ENCODE measurements at places on chromosomes 5 and 9.

- no peak for DNase-seq
Observed at GRCh38 chr9:137550231-137550621, at the start of gene PNPLA7. Gene PNPLA7, minus strand, starts transcription at chr9:137550402. Its CDS starts 205 bp downstream, at chr9:137550197.

GRCh38 chr9:120916991-120917880 lies 9.4 kb downstream of the TRAF1 start:
- DNase-seq: no peak

- no peak for DNase-seq
Observed at GRCh38 chr5:132471151-132471907, 19.2 kb downstream of the IRF1 start.

- no peak for DNase-seq
Observed at GRCh38 chr5:12586406-12586805, 682.2 kb upstream of the CTNND2 start.

GRCh38 chr5:151181818-151182523 lies 24.4 kb upstream of the ANXA6 start:
- no peak for DNase-seq

DNA sequence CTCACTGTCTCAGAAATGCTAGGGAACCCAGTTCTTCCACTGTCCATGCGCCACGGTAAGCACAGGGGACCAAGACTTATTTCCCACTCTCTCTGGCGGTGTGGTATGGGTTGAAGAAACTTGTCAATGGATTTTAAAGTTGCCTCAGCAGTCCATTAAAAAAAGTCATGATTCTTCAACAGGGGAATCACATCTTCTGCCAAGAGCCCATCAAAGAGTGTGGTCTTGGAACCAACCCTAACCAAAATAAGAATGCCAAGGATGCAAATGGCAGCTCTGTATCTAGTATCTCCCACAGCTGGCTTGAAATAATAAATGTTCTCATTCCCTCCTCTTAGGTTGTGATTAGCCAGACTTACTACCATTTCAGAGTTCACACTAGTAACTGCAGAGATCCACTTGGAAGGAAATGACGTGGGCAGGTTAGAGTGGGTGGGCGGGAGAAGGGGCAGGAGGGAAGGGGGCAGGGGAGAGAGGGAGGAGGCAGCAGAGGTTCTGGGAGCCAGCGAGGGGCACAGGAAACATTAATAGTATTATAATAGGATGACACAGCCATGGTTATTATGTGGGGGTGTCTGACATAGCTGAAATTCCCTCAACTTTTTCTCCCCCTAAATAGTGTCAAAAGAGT lies 17.6 kb downstream of the PTCH1 start:
- no peak for DNase-seq

DNA sequence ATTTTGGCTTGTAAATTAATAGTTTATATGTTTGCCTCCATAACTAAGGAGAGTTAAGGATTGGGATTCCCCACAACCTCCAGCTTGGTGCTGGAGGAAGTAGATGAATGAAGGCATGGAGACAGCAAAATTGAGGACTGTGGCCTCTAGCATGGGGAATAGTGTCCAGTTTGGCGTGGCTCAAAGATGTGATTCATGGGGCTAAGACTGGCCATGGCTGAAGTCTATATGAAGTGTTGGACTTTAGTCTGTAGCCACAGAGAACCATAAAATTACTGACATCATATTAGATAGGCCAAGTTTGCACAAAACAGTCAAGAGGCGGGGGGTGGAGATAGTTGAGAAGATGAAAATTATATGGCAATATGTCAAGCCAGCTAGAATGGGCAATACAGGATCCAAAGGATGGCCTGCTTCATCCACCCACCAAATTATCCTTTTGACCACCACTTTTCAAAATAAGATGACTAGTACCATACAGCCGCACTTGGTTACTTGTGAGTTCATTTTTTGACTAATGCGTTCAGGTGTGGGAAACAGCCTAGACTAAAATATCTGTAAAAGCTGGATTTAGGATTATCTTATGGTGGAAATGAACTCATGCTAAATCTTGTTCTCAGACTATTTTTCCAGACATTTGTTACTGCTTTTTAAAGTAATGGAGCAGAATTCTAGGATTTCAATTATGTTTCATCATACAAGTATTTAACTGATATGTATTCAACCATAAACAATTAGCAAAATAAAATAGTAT lies 40.2 kb downstream of the ZNF474 start:
- no peak for DNase-seq

DNA sequence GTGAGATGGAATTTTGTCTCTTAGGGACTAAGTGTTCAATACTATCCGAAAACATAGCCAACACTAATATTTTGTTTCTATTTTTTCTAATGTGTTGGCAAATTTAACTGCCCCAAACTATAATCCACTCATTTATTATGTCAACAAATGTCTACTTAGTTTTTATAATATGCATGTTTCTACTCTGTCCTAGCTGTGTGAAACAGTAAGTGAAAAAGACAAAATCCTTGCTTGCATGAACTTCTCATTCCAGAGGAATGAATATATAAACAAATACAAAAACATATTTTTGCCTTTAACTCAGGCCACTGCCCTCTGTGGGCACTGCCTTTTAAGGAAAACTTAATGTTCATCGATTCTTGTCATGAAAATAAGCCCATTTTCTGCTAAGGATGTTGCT lies 1275.4 kb upstream of the CDH18 start:
- DNase-seq: no peak

DNA sequence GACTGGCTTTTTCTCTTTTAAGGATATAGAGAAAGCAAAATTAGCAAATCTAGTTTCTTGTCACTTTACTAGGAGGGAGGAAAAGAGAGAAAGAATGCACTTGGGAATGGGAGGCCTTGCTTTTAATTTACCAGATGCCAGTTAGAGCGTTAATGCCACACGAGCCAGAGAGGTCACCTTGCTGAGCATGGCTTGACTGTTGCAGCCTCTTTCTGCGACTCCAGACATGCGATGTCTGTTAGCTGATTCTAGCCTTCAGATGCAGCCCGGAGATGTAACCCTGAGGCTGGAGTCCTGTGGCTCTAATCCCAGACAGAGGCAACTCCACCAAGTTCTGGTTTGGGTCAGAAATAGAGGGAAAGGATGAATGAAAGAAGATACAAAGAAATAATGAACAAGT lies 152.5 kb downstream of the TRIO start:
- DNase-seq: no peak

DNA sequence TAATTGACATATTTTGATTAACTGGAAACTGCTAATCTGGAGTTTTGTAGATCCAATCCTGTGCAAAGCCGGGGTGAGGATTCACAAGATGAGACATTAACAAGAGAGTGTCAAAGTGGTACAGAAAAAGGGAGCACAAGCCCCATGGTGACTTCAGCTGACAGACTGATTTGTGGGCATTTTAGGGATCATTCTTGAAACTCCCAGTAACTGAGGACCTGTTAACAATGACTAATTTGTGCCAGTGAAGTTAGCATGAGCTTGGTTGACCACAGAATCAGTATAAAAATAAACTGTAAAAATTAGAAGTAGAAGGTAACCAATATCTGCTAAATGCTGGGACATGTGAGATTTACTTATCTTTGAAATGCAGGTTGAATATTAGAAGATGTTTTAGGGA lies 1578.3 kb downstream of the EFNA5 start:
- DNase-seq: no peak

DNA sequence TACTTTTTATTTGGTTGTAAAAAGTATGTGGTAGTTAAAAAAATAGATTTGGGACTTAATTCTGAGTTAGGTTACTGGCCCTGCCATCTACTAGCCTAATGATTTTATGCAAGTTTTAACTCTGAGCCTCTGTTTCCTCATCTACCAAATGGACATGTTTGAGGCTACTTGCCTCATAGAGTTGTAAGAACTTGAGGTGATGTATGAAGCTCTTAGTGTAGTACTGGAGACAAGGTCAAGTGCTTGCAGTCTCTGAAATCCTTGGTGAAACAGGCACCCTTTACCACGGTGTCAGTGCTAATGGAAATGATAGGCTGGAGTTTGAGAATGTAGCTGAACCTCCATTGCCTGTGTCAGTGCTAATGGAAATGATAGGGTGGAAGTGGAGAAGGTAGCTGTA lies 15.3 kb downstream of the GPR107 start:
- DNase-seq: no peak

DNA sequence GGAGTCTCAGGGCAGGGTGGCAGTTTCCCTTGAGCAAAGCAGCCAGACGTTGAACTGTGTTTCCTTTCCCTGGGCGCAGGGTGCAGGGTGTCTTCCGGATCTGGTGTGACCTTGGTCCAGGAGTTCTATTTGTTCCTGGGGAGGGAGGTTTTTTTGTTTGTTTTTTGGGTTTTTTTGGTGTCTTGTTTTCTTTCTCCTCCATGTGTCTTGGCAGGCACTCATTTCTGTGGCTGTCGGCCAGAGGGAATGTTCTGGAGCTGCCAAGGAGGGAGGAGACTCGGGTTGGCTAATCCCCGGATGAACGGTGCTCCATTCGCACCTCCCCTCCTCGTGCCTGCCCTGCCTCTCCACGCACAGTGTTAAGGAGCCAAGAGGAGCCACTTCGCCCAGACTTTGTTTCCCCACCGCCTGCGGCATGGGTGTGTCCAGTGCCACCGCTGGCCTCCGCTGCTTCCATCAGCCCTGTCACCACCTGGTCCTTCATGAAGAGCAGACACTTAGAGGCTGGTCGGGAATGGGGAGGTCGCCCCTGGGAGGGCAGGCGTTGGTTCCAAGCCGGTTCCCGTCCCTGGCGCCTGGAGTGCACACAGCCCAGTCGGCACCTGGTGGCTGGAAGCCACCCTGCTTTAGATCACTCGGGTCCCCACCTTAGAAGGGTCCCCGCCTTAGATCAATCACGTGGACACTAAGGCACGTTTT lies 3.5 kb upstream of the PHYHD1 start:
- no peak for DNase-seq

- DNase-seq: no peak
Observed at GRCh38 chr9:71766663-71767062, 1.6 kb downstream of the CEMIP2 start.

GRCh38 chr5:127865273-127865672 lies 162.1 kb downstream of the CCDC192 start:
- DNase-seq: no peak

- DNase-seq: no peak
Observed at GRCh38 chr9:132078699-132079356, 839 bp downstream of the MED27 start.

DNA sequence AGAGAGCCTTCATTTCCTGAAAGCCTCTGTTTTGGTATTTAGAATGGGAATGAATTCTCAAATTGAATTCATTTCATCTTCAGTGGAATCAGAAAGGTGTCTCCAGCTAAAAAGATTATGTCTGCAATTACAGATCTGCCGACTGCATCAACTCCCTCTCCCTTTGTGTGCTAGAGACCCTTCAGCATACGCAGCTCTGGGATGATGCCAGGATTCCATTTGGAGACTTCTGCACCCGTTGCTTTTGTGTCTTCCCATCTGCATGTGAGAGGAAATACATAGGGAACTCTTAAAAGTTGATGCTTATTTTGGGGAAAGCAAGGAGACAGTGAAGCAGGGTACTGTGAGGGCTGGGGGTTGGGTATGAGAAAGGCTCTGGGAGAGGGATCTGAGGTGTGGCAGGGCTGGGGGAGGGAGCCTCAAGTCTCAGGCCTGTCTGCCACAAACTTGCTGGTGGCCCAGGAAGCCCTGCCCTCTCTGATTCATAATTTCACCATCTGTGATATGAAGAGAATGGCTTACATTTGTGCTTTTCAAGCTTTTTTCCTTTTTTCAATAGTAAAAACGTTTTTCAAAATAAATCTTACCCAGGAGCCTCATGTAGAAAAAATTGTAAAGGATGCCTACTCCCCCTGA lies 89.7 kb upstream of the SAP30L start:
- no peak for DNase-seq

GRCh38 chr9:71955300-71955915 lies 44.0 kb downstream of the C9orf85 start:
- DNase-seq: no peak

GRCh38 chr9:111429175-111429574 lies 55.0 kb downstream of the ECPAS start:
- DNase-seq: no peak

- DNase-seq: no peak
Observed at GRCh38 chr5:145826895-145827674, 8.1 kb downstream of the PRELID2 start.

DNA sequence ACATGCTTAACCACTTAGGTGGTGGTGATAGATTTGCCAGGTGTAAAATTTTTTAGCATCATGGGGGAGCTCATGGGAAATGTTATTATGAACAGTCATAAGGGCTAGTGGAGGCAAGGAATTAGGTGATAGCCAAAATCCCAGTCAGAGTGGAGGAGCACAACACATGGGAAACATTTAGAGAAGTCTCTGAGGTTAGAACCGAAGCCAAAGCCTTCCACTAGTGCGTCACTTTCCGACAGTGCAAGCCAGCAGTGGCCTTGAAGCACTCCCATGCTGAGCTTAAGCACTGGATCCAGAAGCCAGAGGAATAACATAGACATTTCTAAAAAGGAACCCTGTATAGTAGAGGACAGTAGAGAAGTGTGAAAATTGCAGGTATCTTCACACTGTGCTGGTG lies 101.5 kb upstream of the SNX2 start:
- DNase-seq: no peak

DNA sequence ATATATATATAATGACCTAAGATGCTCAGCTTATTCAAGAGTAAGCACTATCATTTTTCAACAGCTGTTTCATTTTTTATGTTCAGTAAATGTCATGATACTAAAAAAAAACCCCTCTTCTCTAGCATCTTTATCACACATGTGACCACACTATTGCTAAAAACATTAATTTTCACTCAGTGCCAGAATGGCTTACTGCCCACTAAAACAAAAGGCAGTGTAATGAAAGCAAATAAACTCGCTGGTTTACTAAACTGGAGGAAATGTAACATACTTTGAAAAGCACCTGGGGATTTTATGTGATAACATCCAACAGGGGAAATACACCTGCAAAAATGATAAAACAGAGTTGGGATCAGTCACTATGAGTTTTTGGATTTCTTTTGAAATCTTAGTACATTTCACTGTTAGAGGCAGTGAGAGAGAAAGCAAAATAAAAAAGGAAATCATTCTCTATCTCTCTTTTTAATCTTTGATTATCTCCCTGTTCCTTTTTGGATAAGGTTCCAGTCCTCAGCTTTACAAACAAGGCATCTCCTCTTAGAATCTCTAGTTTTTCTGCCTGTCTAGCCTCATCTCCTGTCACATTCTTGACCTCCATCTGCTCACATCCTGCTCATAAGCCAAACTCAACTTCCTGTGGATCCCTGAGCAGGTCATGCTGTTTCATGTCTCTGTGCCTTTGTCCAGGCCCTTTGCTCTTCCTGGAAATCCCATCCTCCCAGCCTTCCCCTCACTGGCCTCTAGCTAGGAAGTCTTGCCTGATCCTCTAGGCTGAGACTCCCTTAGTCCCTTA lies 338.0 kb downstream of the MAN2A1 start:
- no peak for DNase-seq

DNA sequence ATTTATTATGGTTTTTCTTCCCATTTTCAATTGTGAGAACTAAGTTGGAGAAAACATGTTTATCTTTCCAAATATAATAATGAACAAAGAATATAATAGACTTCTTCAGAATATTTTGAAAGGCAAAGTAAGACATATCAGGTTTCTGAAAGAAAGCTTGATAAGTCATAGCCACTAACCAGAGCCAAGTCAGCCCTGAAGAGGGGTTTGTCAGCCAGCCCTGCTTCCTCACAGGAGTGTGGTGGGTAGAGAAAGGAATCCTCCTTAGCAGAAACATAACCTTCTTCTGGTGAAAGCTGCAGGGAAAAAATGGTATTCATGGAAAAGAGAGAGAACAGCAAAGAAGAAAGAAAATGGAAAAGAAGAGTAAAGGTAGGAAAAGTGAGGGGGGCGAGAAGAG lies 93.4 kb downstream of the MPDZ start:
- no peak for DNase-seq

Measured in stimulated activated CD8-positive, alpha-beta memory T cell treated with anti-CD3 and anti-CD28 coated beads, Interleukin-2, amount 100 ng/mL, for 1 hour (primary cell).